Stimulated activated CD4-positive, alpha-beta T cell treated with anti-CD3 and anti-CD28 coated beads, Interleukin-4, amount 100 ng/mL, for 48 hours (primary cell): ENCODE measurements at places on chromosomes 16 and 17.

GRCh38 chr17:49829026-49829425 lies 18.8 kb downstream of the TAC4 start:
- DNase-seq, result no peak

GRCh38 chr17:35588196-35588920 lies 1.2 kb downstream of the AP2B1 start:
- DNase-seq, result no peak

GRCh38 chr16:21608639-21609328 lies 9.4 kb downstream of the METTL9 start:
- no peak for DNase-seq

GRCh38 chr17:69949496-69949895 lies 125.5 kb upstream of the KCNJ16 start:
- no peak for DNase-seq

- no peak for DNase-seq
These were observed 1.8 kb upstream of the SYNRG start for GRCh38 chr17:37610971-37611370.

- no peak for DNase-seq
These were observed 55.3 kb upstream of the ETV4 start for GRCh38 chr17:43601280-43602039.

DNA sequence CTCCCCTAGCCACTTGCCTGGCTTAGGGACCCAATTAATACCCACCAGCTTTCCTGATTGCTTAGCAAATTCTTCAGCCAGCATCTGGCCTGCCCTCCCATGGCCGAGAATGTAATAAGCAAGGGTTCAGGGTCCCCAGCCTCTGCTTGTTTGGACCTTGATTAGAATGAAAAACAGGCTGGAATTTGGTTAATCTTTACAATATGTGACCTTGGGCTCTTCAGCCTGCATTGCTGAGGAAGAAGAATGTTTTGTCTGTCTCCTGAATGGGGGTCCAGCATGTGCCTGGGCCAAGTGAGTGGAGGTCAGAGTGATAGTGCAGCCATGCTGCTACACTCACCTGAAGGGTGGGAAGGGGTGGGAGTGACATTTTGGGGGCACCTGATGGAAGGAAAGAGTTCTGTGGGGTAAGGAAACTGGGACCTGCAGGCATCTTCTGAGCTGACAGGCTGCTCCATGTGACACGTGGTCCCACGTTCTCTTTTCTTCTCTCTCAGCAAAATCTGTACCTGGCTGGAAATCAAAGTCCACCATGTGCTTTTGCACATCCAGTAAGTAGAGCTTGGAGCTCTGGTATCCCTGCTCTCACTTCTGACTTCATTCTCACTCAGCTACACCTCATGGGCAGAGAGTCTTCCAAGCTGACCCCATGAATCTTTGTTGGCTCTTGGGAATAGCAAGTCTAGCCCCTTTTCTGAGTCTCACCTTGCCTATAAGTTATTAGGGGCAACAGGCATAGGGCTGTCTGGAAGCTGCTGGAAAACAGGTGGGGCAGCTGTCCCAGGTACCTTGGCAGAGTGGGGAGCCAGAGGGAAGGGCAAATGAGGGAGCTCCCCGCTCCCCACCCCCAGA lies 5.3 kb downstream of the TMEM106A start:
- no peak for DNase-seq
